ENCODE measurements at places on chromosomes 6 and 20.

- DNase-seq, result no peak
Measured at GRCh38 chr6:54029187-54029586, 82.1 kb upstream of the MLIP start.

GRCh38 chr6:167683028-167683862, 143.5 kb upstream of the AFDN start:
- DNase-seq, result no peak

GRCh38 chr6:29933955-29934354, 8.4 kb upstream of the HLA-A start:
- no peak for DNase-seq

GRCh38 chr6:116682334-116682712, 1.3 kb downstream of the KPNA5 start:
- peak; percentile 16 for DNase-seq

- no peak for DNase-seq
Measured at GRCh38 chr6:167504385-167504961, 179.6 kb downstream of the TTLL2 start.

- DNase-seq, result no peak
Measured at GRCh38 chr20:57265336-57265996, 975 bp downstream of the BMP7 start.

DNA sequence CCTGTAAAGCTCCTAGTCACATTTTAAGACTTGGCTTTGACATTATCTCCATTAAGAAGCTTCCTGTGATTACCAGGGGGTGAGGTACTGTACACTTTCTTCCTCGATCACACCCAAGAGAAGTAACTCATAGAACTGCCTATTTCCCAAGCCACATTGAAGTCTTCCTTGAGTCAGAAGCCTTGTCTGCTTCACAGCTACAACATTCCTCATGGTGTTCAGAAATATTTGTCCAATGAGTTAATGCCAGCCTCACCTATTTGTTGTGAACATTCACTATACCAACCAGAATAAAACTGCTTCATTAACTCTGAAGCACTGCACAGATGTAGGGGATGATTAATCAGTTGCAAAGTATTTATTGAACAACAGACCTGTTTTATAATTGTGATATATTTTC, 622.3 kb downstream of the PTPRT start:
- no peak for DNase-seq

GRCh38 chr6:49647476-49647875, 10.8 kb upstream of the RHAG start:
- DNase-seq, result no peak

- no peak for DNase-seq
Measured at GRCh38 chr6:15832841-15833240, 170.0 kb upstream of the DTNBP1 start.

GRCh38 chr6:121105461-121105860, 228.8 kb downstream of the TBC1D32 start:
- DNase-seq, result no peak
